ENCODE measurements at places on chromosomes 5 and 9.

DNA sequence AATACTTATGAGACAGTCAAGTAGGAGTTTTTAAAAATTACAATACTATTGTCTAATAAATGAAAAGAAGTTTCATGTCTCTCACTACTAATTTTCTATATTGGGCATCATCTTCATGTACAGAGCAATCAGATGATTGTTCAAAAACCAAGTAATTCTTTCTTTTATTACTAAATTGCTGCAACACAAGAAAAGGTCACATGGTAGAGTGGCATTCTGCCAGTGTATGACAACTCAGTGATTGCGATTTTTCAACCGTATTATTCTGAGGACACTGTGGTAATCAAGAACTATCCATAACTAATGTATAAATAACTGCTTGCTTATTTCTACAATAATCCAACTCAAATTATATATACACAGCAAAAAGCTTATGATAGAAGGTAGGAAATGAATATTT, 96.7 kb upstream of the GRHPR start:
- ATAC-seq = no peak

DNA sequence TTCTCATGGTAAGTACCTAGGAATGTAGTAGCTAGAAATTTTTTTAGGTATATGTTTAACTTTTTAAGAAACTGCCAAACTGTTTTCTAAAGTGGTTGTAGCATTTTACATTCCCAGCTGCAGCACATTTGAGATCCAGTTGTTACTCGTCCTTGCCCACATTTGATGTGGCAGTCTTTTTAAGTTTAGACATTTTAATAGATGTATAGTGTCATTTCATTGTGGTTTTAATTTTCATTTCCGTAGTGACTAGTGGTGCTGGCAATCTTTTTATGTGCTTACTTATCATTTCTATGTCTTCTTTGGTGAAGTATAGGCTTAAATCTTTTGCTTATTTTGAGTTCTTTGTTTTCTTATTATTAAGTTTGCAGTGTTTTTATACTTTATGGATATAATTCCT, 171.6 kb downstream of the GAS1 start:
- no peak for ATAC-seq

DNA sequence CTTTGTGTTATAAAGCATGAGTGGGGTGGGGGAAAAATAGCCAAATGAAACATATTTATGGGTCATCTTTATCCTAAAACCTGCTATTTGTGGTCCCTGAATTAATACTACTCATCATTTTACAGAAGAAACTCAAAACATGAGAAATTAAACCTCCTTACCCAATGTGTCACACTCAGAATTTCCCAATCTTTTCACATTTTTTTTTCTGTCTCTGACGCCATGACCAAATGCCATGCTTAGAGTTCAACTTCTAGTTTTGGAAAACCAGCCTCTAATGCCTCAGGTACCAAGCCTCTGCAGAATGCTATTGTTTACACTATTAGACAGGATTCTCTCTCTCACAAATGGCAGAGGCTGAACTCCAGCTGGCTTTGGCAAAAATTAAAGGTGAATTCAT, 505.5 kb upstream of the WWC1 start:
- no peak for ATAC-seq

GRCh38 chr9:2809692-2810419, 34.0 kb downstream of the PUM3 start:
- ATAC-seq = peak; percentile 76

DNA sequence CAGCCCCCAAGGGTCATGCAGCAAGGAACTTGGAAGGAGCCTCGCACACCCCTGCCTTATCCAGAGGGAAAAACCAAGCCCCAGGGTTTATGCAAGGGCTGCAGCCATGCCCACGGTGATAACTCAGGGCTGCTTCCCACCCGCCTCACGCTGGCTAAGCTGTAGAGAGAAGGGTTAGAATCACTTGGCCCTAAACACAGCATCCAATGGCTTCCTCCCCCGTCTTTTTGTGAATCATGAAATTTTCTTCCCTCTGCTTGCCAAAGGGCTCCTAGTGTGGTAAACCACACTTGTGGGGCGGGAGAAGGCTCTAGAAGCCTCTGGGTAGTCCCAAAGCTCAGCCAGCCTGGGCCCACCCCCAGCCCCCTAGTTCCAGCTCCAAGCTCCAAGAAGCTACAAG, 55.9 kb upstream of the ORM1 start:
- no peak for ATAC-seq

GRCh38 chr5:126363658-126364057, 59.6 kb upstream of the GRAMD2B start:
- ATAC-seq = peak; percentile 39

DNA sequence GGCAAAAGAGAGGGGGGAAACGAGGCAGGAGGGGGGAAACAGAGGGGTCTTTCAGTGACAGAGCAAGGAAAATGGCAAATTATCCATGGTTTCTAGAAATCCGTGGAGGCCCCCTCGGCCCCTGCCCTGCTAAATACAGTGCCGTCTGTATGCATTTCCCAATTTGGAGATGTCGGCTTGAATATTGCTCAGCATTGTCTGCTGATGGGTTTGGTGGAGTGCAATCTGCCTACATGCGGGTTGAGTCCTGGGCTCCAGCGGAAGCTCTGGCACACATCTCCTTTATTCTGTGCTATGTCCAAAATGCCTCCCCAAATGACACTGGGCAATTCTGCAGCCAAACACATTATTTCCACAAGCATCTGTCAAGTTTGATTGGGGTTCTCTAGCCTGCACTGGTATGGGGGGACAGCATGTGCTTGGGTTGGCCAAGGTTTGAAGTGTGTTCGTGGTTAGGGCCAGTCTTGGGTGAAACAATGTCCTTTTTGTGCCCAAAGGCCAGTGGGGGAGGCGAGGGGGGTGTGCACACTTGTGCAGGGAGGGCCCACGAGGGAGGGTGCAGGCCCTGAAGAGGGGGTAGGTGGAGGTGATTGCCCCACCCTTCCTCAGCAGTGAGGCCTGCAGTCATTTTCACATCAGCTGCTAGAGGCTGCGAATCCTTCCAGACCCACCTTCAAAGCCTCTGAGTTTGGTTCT, 6.2 kb upstream of the NEUROG1 start:
- no peak for ATAC-seq

- no peak for ATAC-seq
These were observed 540.3 kb downstream of the HINT1 start for GRCh38 chr5:130624805-130625204.

DNA sequence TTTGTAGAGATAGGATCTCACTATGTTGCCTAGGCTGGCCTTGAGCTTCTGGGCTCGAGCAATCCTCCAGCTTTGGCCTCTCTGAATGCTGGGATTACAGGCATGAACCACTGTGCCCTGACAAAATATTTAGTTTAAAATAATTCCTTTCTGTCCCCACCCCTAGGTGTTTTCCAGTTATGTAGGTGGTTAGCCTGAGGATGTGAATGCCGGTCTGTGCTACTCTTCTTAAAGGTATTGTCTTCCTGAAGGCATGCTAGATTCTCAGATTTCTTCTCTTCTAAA, 56.7 kb upstream of the BASP1 start:
- no peak for ATAC-seq

DNA sequence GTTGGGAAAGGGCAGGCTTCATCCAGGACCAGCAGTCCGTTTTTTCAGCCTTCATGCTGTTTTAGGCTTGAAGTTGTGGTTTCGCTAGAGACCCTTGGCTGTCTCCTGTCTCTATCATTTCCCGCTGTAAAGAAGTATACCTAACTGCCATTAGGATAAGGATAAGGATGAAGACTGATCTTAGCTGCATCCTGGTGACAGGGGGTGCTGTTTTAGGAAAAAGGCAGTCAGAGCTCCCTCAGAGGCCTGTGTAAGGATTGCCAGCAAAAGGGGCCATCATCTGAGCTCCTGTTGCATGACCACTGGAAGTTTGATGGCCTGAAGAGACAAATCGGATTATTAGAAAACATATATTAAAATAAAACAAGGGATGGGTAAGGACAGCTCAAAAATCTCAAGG, 64.8 kb upstream of the FGF10 start:
- ATAC-seq = no peak

- ATAC-seq = peak; percentile 16
These were observed 6.2 kb upstream of the VPS13A start for GRCh38 chr9:77170991-77171699.

GRCh38 chr5:38720554-38721361, 125.1 kb upstream of the OSMR start:
- no peak for ATAC-seq

- ATAC-seq = no peak
These were observed 110.3 kb downstream of the NXNL2 start for GRCh38 chr9:88645172-88645878.

DNA sequence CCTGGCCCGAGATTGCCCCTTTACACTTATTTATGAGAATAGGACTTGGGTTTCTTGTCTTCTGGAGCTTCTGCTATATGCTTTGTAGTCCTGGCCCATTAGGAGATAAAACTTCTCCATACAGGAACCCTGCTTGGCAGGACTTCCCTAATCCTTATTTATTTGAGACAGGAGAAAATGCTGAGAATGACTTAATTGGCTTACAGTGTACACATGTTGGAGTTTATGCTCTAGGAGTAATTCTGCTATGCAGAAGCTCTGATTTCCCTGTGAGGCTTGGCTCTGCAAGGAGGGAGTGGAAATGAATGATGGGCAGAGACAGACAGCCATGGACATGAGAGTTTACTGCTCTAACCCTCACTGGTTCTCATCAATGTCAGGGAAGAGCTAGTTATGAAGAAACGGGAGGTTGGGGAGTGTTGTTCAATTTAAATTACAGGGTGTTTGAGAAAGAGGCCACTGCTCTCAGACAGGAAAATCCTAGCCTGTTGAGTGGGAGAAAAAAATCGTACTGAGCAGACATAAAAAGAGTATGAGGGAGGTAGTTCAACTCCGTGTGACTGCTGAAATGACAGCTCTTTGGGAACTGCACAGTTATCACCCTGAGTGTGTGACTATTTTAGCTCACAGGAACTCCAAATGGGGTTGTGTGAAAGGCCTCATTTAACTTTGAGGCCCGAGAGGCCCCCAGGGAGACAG, 37.5 kb downstream of the ACTBL2 start:
- no peak for ATAC-seq

- ATAC-seq = no peak
These were observed 36.7 kb upstream of the CCDC112 start for GRCh38 chr5:115333164-115333563.

- ATAC-seq = no peak
These were observed 719.0 kb downstream of the PTPRD start for GRCh38 chr9:9893837-9894236.

- no peak for ATAC-seq
These were observed 111.2 kb upstream of the IL12B start for GRCh38 chr5:159441441-159441840.

DNA sequence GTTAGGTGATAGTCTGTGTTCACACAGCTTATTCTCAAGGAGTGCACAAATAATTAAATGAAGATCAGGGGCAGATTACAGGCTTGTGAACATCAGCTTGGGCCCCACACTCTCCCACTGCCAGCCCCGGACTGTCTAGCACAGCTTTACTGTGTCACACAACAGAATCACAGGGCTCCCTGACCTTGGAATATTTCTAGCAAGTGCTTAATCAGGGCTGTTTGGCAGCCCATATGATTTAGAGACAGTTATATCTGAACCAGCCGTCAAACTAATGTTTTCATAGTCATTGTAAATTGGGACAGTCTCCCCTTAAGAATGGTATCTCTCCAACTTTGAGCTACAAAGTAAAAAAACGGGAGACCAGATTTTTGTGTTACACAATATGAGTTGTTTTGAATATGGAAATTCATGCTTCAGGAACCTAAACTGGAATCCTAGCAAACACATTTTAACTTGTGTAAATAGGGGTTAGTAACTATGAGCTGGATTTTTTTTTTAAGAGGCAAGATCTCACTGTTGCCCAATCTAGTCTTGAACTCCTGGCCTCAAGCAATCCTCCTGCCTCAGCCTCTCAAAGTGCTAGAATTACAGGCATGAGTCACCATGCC, 517.6 kb downstream of the BNC2 start:
- ATAC-seq = peak; percentile 81

- ATAC-seq = no peak
These were observed 50.1 kb upstream of the ZNF608 start for GRCh38 chr5:124796495-124796894.

DNA sequence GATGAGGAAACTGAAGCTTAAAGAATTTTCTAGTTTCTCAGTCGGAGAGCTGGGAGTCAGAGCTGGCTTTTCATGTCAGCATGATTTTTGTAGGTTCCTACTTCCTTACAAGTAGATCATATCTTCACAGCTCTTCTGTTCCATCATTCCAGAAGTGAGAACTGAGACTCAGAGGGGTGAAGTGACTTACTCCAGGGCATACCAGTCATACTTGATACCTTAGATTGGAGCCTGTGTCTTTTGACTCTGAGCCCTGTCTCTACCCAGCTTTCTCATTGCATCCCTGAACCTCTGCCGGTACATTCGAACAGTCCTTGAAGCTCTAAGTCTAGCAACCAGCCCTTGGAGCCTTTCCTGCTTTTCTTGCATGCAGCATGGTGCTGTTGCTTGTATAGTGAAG, 53.3 kb downstream of the MCCC2 start:
- no peak for ATAC-seq

- no peak for ATAC-seq
These were observed 10.9 kb upstream of the SOWAHA start for GRCh38 chr5:132802044-132802684.

GRCh38 chr5:149886692-149887470, 57.7 kb downstream of the PDE6A start:
- ATAC-seq = no peak

- ATAC-seq = no peak
These were observed 26.2 kb upstream of the RAB14 start for GRCh38 chr9:121227862-121228261.

Data from gastroesophageal sphincter (tissue), 4 donors.